Fibroblast of the aortic adventitia (primary cell): ENCODE measurements at places on chromosomes 3 and 15. TPM values are rescaled to one million over a fixed set of nuclear protein-coding genes. Genes with fewer than 3 reads are reported as not detected.

The XIRP1 gene
- total RNA-seq = 0.09 TPM in 1 of 2 replicates, not detected in the other

DNA sequence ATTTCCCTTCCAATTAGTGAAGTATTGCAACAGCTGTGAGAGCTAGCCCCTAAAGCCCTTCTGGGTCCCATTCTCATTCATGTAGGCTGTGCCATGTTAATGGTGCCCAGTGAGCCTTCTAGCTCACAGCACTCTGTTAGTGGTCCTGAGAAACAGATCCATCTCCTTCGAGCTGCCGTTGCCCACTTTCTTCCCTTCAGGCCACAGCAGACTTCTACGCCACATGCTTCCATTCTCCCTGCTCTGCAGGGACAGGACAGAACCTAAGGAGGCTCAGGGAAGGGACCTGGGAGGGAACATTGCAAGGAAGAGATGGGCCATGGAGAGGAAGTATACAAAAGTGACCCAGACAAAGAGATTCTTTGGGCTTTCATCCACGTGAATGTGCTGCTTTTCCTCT, 11.7 kb upstream of the STARD5 start:
- no peak for DNase-seq

The RPP25 gene
- total RNA-seq = 4.1 and 8.8 TPM in 2 replicates

DNA sequence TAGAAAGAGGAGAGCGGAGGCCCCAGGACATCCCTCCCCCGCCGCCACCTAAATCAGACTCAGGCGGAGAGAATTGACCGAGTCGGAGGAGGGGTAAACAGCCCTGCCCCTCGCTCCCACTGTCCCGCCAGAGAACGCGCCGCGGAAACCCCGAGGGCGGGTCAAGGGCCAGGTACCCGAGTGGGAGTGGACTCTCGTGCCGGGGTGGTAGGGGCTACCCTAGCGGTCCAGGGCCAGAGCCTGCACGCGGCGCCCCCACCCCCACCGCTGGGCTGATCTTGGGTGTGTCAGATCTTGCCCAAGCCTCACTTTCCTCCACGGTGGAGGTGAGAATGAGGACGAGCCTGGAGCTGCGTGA, 19.0 kb downstream of the SPATA12 start:
- no peak for DNase-seq
